ENCODE measurements at places on chromosomes 11 and 22.

DNA sequence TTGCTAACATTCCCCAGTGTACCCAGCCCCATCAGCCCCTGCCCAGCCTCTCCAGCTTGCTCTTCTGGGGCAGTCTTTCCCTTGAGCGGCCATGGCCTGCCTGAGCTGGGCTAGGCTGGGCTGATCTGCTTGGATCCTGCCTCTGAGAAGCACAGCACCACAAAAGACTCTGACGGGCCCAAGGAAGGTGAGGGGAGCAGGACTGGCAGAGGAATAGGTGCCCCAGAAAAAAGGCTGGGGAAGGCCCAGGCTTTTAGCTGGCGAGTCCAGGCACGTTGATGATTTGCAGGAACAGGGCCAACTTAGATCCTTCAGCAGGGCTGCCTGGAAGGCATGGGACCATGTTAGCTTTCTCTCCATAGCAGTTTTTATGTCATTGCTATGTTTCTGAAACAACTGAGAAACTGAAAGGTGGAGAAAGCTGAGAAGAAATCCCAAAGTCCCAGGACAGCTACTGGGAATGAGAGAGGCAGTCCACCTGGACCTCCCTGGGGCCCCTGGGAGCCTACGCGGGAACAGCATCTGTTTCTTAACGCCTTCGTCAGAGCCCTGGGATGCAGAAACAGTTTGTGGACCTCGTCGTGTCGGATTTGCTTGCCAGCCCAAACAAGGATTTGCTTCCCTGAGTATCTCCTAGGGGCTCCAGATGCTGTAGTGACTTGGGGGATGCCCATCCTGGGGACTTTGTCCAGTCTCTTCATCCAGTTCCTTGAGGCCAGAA, 24.4 kb upstream of the FXYD6 start:
- DNase-seq: no peak

GRCh38 chr11:115544422-115544948, 40.3 kb upstream of the CADM1 start:
- no peak for DNase-seq

DNA sequence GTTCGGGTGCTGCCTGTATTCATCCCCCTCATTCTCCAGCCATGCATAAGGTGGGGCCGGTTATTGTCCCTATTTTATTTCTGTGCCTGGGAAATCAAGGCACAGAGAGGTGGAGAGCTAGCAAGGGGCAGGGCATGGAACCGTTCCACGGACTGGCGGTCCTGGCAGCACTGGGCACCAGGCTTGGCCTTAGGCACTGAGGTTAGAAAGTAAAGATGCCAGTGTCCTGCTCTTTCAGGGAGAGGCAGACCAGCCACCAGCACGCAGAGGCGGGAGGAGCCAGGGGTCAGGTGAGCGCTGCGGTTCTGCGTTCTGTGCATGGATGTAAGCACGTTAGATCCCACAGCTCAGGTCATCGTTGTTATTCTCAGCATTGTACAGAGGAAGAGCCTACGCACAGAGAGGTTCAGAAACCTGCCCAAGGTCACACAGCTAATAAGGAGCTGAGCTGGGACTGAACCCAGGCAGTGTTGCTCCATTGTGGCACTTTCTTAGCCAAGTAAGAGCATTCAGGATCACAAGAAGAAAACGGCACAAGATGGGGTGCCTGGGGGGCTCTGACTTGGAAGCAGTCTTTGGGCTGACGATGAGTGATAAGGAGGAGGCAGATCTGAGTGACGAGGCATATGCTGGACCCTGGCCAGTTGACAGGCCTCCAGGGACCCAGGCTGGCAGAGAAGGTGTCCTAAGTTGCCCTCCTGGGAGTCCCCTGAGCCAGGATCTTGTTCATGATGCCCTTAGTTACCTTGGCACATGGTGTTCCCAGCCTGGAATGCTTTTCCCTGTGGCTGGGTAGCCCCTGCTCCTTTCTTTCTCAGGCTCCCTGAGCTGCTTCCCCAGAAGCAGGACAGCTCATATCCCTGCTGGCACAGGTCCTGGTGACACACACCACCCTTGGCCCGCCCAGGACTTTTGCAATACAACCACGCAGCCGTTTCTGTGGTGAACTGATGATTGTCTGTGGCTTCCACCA, 41.1 kb downstream of the OSBPL5 start:
- DNase-seq: no peak

GRCh38 chr11:96204721-96205459, 138.1 kb downstream of the MAML2 start:
- peak; percentile 58 for DNase-seq

DNA sequence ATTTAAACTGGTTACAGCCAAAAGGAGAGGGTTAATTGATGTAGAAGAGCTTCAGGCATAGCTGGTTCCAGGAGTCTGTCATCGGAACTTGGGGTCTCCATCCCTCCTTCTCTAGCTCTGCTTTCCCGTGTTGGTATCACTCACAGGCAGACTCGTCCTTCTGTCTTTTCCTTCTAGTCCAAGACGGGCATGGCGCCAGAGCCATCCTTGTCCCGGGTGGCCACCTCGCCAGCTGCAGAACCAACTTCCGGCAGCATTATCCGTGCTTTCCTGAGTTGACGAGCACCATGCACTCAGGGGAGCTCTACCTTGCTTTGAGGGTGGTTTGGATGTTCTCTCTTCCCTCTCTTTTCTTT, 14.7 kb downstream of the LINC01488 start:
- DNase-seq: no peak

- DNase-seq: no peak
Measured at GRCh38 chr11:9150926-9151325, 59.5 kb upstream of the SCUBE2 start.

- DNase-seq: no peak
Measured at GRCh38 chr11:95503047-95503446, 272.0 kb upstream of the SESN3 start.

DNA sequence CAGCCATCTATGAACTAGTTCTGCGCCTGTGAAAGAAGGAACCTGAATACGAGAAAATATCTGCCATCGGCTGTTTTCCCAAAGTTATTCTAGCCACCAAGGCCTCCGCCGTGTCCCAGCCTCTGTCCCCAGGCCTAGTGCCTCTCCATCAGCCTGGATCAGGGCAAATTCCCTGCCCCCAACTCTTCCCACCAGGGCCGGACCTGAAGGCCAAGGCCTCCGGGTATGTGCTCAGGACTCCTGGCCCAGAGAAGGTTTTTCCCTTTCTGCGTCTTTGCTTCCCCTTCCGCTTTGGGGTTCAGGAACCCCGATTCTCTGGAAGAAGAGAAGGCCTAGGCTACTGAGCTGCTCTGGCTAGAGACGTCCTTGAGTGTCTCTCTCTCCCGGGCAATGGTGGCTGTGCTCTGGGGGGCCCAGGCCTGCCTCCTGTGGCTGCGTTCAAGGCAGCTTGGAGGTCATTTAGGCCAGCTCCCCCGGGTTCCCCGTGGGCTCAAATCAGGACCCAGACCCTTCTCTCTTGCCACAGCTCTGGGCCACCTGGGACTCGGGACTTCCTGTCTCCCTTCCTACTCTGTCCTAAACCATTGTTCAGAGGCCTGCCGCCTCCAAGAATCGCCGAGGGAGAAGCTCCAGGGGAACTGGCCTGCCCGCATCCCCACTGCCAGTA, 1.6 kb downstream of the ALX4 start:
- DNase-seq: no peak

DNA sequence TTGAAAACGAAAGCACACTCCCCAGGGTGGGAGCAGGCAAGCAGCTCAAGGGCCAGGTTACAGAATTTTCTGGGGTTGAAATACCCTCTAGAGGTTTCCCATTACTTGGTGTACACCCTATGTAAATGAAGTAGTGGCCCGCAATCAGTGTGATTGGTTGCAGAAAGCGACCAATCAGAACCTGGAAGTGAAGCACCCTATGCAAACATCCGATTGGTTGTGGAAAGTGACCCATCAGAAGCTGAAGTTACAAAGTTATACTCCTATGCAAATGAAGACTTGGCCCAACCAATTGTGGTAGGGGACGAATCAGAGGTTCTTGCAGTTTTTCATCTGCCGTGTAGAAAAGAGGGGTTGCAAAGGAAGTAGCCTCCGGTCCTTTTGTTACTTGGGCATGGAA, 19.2 kb downstream of the PRR5 start:
- DNase-seq: no peak

DNA sequence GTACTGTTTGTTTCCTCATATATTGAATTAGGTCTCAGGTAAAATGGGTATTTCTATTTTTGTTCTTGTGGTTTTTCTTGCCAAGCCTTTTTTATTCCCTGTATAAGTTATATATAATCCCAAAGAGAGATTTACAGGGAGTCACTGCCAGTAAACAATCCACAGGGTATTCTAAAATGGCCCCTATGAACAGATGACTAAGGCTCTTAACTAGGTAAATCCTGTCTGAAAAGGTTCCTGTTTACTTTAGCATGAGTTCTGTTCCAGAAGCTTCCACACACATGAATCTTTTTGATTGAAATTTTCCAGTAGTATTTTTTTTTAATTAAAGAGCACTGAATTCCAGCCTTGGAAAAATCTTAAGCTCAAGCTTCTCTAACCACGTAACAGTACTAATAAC, 552.8 kb upstream of the CCDC179 start:
- no peak for DNase-seq

DNA sequence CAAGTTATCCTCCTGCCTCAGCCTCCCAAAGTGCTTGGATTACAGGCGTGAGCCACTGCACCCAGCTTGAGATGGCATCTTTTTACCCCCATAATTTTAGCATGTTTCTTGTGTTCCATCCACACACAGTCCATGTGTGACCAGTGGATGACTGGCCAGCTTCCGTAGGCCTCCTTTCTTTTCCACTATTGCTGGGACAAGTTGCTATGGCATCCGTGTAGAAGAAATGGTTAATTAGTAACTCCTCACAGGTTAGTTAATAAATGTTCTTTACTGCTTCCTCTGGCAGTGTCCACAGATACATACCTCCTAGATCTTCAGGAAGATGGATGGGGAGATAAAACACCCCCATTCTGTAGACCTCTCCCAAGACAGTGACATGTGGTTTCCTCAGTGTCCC, 154.3 kb upstream of the RASSF10 start:
- no peak for DNase-seq

- no peak for DNase-seq
Measured at GRCh38 chr11:18671246-18671645, 27.3 kb upstream of the TMEM86A start.

GRCh38 chr22:20198557-20199319, 47.9 kb upstream of the CCDC188 start:
- DNase-seq: no peak

DNA sequence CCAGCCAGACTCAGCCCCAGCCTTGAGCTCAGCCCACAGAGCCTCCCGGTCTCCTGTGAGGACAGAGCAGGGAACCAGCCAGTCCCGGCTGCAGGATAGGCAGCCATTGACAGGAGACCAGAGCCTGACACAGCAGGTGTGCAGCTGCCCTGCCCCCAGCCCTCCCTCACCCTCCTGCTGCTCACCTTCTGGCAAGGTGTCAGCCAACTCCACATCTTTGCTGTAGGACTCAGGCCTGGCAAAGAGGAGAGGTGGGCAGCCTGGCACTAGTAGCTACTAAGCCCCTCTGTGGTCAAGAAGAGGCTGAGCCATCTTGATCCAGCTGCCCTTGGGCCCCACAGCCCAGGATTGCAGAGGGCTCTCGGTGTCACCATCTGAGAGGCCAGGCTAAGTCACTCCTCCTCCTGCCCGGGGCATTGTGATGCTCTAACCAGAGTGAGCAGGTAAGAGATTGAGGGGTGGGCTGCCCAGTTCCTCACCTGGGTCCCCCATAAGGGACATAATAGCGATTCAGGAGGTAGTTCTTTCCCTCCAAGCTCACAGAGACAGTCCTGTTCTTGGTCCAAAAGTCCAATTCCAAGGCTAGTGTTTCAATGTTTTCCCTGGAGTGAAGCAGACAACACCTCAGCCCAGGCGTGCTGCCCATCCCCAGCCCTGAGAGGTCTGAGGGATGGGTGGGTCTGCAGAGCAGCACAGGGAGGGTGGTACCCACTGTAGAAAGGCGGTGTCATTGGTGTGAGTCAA, 18.6 kb downstream of the TREH start:
- DNase-seq: no peak

- DNase-seq: no peak
Measured at GRCh38 chr11:9057888-9058287, 33.5 kb downstream of the SCUBE2 start.

GRCh38 chr11:35005141-35005780, 88.8 kb downstream of the PDHX start:
- no peak for DNase-seq

DNA sequence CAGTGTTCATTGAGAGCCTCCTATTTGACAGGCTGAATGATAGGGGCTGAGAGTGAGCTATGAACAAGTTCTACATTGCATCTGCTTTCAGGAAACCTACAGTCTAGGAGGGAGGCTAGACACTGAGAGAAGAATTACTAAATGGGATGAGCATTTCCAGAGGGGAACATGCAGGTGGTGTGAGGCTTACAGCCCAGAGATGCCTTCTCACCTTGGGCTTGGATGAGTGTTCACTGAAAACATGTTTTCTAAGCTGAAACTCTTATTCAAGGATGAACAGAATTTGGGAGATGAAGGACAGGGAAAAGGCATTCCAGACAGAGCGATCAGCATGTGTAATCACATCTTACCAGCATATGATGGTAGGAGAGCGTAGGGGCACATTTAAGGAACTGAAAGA, 177.5 kb upstream of the E2F8 start:
- DNase-seq: no peak

DNA sequence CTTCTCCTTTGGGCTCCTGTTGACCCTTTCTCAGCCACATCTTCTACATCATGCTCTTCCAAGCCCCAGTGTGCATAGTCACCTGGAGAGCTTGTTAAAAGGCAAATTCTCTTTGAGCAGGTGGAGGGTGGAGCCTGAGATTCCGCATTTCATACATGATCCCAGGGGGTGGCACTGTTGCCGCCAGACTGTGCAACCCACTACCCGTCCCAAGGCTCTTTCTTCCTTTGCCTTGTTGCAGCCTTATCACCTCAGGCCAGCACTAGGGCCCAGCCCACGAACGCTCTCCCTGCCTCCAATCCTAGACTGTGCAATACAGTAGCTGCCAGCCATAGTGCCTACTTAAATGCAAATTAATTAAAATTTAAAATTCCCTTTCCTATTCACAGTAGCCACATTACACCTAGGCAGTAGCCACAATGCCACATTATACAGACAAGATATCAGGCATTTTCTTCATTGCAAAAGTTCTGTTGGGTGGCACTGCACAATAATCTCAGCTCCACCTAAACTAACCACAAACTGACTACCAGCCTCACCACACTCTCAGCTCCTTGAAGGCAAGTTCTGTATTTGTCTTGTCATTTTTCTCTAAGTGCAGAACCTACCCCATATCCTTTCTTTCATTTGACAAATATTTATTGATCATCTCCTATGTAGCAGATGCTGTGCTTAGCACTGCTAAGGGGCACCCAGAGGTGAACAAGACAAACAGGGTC, 4.6 kb upstream of the KCNJ5 start:
- DNase-seq: no peak

- DNase-seq: no peak
Measured at GRCh38 chr11:132131047-132131446, 760.6 kb downstream of the NTM start.

DNA sequence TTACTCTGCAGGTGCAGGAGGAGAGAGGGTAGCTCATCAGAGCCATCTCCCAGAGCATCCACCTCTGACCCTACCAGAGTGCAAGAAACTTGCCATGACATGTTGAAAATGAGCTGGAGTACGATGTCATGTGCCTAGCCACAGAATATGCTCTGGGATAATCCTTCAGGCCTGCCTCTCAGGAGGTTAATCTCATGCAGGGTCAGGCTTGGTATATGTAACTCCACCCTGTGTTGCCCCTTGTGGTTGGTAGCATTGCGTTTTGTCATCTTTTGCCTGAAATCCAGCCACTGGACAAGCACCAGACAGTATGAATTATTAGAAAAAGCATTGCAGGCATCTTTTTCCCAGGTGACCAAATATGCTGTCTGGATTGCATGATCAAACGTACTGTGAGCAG, 36.2 kb downstream of the CNTF start:
- no peak for DNase-seq

GRCh38 chr11:1333091-1333772, 23.8 kb upstream of the TOLLIP start:
- DNase-seq: no peak

- DNase-seq: no peak
Measured at GRCh38 chr11:8068605-8069221, 12.3 kb upstream of the TUB start.
